CD4-positive, alpha-beta T cell treated with Interleukin-15 for 4 hours (primary cell): ENCODE measurements at places on chromosomes 12 and 14.

DNA sequence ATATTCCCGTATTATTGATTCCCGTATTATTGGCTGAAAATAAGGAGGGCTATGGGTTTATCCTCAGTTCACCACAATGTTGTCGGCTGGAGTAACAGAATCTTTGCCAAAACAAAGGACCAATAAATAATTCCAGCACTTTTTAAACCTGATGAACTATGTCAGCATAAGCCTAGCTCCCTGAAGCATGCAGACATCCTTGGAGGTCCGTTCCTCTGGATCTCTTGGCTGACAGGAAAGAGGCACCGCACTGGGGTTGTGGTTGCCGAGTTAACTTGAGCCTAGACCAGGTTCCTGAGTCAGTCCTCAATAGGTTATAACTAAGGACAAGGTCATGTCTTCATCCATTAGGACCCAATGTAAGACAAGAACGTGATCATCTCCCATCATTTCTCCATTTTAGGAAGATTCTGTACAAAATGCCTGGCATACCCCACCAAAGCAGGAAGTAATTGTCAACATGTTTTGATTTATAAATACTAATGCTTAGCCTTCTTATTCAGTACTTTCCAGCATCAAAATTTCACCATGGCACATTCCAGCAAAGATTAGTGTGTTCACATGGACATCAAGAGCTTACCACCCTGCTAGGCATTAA is 36.6 kb downstream of the NID2 start:
- no peak for DNase-seq

GRCh38 chr12:4243091-4243490 is 30.5 kb upstream of the CCND2 start:
- no peak for DNase-seq

- no peak for DNase-seq
These were observed 105.0 kb upstream of the METAP2 start for GRCh38 chr12:95368931-95369330.

GRCh38 chr12:111766608-111767361 is at the start of gene ALDH2:
Gene ALDH2 (plus strand): TSS chr12:111766933. CDS start chr12:111766983, 50 bp downstream.
- DNase-seq: no peak

GRCh38 chr14:54927551-54927950 is 24.9 kb upstream of the GCH1 start:
- DNase-seq: no peak

DNA sequence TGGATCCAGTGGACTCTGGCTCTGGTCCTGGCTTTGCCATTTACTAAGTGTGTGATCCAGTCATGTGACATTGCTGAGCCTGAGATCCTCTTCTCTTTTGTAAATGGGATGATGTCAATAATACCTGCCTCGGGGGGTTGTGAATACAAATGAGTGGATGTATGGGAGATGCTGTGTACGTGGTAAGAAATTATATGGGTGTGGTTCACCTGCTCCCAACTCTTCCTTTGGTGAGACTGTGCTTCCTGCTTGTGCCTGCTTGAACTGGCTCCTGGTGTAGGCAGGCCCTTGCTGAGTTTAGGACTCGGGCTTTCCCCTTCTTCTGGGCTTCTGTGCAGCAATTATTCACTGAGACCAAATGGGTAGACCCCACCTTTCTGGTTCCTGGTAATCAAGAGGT is 189.5 kb upstream of the FRMD6 start:
- no peak for DNase-seq

DNA sequence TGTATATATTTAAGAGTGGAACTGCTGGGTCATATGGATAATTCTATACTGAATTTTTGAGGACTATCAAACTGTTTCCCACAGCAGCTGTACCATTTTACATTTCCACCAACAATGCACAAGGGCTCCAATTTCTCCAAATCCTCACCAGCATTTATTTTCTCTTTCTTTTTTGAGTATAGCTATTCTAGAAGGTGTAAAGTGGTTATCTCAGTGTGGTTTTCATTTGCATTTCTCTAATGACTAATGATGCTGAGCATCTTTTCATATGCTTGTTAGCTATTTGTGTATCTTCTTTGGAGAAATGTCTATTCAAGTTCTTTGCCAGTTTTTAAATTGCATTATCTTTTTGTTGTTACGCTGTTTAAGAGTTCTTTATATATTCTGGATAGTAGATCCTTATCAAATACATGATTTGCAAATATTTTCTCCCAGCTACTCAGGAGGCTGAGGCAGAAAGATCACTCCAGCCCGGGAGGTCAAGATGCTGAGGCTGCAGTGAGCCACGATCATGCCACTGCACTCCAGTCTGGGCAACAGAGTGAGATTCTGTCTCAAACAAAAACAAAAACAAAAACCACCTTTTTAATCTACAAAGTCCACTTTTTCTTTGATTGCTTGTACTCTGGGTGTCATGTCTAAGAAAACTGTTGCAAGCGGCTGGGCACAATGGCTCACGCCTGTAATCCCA is 32.8 kb downstream of the GTF2A1 start:
- no peak for DNase-seq

GRCh38 chr14:101152855-101153254 is 249.3 kb upstream of the RTL1 start:
- DNase-seq: no peak

- no peak for DNase-seq
These were observed 509.5 kb downstream of the TMEM132D start for GRCh38 chr12:129394177-129394825.

GRCh38 chr14:103558071-103558882 is 4.2 kb downstream of the BAG5 start:
- DNase-seq: no peak

DNA sequence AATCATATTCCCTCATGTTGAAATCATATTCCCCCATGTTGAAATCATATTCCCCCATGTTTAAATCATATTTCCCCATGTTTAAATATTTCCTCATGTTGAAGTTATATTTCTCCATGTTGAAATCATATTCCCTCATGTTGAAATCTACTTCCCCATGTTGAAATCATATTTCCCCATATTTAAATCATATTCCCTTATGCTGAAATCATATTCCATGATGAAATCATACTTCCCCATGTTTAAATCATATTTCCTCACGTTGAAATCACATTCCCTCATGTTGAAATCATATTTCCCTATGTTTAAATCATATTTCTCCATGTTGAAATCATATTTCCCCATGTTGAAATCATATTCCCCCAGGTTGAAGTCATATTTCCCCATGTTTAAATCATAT is 34.6 kb upstream of the ADGRD1 start:
- no peak for DNase-seq

- no peak for DNase-seq
These were observed 104.5 kb upstream of the MED13L start for GRCh38 chr12:116381744-116382685.
